Stimulated activated CD4-positive, alpha-beta T cell treated with anti-CD3 and anti-CD28 coated beads, Interleukin-4, amount 100 ng/mL, for 48 hours (primary cell): ENCODE measurements at places on chromosomes 7 and 10.

DNA sequence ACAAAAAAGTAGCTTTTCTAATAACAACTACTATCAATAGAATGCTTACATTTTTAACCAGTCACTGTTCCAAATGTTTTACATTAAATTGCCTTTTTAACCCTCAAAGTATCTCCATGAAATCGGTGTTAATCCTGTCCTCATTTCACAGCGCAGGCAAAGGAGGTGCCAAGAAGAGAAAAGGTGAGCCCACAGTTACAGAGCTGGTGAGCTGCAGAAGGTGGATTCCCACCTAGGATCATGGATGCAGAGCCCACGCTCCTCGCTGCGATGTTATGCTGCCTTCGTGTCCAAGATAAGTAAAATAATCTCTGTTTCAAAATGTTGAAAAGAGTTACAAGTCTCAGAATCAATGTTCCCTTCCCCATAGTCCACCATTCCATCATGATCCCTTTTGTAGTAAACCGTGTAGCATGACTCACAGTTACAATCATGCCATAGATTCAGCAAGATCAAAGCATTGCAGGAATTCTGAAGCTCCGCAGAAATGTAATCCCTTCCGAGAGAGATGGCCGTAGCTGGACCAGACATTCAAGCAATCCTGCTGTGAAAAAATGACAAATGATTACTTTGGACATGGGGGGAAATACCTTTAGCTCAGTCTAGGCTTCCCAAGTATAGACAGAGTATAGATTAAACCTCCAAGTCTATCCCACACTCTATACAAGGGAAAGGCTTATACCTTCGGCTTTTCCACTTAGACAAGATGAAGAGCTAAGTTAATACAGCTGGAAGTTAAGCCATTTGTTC lies 394.7 kb upstream of the AKR1E2 start:
- no peak for DNase-seq

DNA sequence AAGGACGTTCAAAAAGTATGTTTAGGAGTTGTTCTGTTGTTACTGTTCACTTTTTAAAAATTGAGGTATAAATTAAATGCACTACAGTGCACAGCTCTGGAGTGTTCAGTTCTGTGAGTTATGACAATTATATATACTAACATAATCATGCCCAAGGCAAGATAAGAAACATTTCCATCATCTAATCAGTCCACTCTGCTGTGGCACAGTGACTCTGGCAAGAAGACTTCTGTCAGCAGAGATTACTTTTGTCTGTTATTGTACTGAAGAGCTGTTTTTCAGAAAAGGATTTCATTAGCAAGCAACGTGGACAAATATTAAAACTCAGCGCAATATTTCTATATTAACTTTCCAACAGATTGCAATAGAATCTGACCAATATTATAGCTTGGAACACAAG lies 32.0 kb downstream of the ICA1 start:
- DNase-seq: no peak

DNA sequence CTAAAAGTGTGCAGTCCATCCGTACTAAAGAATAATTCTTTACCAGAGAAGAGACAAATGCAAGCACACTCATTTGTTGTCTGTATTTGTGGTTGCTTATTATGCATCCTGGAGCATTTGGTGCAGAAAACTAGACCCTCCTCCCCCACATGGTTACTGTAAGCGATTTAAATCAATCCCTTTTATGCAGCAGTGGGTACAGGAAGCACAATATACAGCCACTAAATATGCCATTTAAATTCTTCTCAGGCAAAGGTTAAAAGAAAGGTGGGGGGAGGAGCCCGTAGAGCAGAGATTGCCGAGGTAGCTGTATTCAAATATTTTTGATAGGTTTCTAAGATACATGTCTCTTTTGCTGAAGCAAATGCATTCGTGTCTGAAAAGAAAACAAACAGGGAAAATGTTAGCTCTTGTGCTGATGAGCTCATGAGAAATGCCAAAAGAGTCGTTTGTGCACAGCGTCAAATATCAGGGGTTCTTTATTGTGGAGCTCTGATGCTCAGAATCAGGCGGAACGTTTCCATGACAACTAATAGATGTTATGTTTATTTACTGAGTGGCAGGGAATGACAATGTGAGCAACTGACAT lies 131.3 kb upstream of the NPVF start:
- no peak for DNase-seq

DNA sequence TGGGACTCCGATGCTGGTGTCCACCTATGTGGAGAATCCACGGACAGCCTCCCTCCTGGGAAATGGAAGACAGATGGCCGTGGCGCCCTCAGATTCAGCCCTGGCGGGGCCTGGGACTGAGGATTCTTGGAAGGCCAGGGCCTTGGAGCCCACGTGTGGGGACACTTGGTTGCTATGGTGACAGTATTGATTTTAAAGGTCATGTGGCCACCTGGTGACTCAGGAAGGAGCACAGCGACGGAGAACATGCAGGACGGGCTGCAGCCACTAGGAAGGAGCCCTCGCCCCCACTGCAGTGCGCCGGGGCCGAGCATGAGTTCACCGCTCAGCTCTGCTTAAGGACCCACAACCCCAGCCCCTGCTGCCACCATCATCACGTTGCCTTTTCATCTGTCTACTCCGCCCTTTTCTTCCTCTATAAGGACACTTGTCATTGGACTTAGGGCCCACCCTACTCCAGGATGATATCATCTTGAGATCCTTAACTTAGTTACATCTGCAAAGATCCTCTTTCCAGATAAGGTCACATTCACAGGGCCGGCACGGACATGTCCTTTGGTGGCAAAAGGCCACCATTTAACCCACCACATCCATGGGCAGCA lies 3.7 kb upstream of the STK32C start:
- no peak for DNase-seq

DNA sequence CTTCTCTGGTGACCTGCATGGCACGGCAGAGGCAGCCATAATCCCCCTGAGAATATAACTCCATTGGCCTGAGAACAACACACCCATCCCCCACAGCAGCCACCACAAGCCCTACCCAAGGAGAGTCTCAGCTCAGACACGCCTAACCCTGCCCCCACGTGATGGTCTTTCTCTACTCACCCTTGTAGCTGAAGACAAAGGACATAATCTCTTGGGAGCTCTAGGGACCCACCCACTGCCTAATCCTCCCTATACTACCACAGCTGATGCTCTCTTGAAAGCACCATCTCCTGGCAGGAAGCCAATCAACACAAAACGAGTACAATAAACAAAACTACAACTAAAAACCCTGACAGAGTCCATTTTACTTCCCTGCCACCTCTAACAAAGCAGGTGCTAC lies 30.7 kb upstream of the HPSE2 start:
- DNase-seq: no peak
